ENCODE measurements at places on chromosomes 6 and 20.
A peak's percentile ranks its signal among the peaks of the same experiment; 100 is the strongest.

DNA sequence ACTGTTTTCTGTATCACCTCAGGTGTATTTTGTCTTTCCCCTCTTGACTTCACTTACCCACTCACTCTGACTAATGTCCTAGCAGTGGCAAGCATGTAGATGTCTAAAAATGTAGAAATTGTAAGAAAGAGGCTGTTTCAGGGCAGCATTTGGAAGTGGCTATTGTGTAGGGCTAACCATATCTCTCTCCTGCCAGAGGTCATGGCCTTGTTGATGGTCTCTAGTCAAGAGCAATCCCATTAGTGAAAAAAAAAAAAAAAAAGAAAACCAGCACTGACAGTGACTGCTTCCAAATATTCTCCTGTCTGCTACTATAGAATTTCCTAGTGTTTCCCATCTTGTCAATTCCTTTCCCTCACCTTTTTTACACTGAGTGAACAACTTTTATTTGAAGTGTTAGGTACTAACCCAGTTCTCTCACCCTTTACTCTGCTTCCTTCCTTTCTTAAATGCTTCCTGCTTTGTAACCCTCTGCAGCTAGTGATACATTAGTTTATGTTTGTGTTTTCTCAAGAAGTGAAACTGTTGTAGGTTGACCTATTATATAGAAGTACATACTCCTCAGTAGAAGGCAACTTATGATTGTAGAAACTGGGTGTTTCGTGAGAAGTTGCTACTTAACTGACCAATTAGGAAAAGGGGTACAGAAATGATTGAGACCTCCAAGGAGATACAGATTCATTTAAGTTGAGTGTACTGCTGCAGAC lies 174.1 kb upstream of the PTPRK start:
- no peak for DNase-seq

- no peak for DNase-seq
Observed at GRCh38 chr6:90097356-90097755, 199.3 kb downstream of the BACH2 start.

DNA sequence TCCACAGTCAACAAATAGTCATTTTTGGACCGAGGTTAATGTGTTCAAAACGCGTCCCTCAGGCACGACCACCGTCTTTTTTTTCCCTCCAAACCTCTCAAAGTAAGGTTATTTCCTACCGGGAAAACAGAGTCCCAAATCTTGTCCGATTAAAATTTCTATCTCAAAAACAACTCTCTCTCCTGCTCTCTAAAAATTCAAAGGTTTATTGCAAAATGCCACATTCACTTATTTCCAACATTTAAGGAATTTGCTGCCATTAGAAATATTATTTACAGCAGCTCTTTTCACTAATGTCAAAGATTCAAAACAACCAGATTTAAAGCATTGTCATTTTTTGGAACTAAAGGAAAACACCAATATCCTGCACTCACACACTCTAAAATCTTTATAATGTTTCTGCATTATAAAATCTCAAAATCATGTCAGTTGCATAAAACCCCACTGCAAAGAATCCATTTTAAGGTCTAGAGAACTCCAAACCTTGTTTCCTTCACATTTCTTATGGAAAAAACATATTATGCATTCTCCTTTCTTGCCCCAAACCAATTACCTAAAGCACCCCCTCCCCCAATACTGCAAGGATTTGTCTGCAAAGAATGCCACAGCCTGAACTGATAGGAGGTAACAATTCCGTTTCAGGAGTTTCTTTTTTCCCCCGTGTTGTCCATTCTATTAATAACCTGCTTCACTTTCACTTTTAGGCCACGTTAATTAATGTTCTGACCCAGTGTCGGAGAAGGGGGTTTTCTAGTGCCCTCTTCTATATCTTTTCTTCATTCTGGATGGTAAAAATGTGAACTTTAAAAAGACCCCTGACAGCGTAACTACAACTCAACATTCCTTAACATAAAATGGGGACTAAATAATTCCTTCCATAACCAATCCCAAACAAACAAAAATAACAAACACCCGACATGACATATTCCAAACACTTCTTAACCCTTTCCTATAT lies 1.4 kb downstream of the NRN1 start:
- DNase-seq: no peak

- DNase-seq: no peak
Observed at GRCh38 chr20:45377269-45377668, 856 bp downstream of the TP53TG5 start.

- DNase-seq: no peak
Observed at GRCh38 chr20:13183005-13183404, 38.1 kb upstream of the ISM1 start.

- DNase-seq: no peak
Observed at GRCh38 chr6:138864343-138864890, 68.5 kb downstream of the ECT2L start.

DNA sequence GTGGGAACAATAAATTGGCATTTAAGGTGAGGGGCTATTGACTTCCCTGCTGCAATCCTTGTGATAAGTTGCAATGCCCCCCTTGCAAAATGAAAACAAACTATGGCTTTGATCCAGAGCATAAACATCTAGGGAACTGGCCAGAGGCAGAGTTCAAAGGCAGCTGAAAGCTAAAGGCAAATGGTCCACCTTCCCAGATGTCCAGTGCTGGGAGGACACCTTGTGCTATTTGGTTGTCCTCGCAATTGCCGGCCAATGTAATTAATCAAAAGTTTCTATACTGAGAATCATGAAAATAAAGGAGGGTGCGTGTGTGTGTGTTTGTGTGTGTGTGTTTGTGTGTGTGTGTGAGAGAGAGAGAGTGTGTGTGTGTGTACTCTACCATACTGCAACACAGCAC lies 337.4 kb downstream of the CBLN4 start:
- DNase-seq: no peak

DNA sequence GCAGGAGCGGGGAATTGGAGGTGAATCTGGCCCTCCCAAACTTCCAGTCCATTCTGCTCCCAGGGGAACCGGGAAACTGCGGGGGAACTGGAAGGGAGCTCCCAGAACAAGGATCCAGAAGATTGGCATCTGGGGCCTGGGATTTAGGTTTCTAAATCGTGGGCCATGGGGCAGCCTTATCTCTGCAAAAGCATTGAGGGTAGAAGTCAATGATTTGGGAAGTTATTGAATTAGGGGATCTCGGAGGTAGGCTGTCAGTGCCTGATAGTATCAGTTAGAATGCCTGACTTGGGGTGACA lies 45.1 kb downstream of the HNF4A start:
- no peak for DNase-seq

GRCh38 chr20:63023071-63023935 lies 16.5 kb upstream of the BHLHE23 start:
- DNase-seq: no peak

- no peak for DNase-seq
Observed at GRCh38 chr20:61044499-61044898, 207.6 kb upstream of the CDH4 start.

- no peak for DNase-seq
Observed at GRCh38 chr6:85556992-85557668, 36.5 kb downstream of the SNX14 start.

- DNase-seq: no peak
Observed at GRCh38 chr6:166830891-166831363, 125.4 kb downstream of the RNASET2 start.

DNA sequence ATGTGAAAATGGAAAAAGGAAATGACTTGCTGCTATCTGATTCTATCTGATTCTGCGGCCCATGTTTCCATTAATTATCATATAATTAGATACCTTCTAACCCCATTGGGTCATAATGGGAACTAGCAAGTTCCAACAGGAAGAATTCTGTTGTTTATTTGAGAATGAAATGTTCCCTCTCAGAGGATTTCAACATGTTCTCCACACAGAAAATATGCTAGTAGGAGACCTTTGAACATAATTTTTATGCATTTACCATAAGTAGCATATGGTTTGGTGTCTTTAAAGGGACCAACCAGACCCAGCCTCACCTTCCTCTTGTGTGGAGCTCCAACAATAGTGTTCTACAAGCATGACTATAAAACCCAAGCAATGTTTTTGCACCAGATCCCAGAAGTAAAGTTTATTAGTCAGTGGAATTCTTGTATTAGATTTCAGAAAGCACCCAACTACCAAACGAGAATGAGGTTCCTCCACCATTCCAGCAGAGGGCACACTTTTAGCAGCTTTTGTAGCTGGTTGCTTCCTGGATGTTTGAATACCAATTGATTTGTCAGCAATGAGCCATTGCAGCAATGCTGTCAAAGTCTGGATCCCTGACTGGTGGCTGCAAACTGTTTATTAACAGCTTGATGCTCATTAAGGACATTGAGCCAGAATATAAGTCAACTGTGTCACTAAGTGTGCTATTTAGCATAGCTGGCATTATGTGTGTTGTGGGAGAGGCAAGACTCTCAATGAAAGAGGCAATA lies 143.6 kb upstream of the GJE1 start:
- DNase-seq: no peak

DNA sequence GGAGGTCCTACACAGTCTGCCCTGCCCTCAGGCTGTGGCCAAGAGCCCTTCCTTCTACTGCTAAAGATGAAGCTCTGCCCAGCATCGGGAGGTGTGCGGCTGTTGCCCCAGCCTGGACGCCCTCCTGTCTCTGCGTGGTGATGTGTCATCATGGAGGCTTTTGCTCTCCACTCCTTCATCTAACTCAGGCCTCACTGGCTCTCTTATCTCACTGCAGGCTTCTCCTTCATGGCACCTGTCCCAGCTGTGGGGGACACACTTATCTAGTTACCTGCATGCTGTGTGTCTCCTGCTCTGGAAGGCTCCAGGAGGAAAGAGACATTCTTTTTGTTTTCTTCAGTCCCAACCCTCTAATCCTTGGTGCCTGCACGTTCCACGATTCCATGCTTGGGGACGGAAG lies 89.1 kb downstream of the PSMG4 start:
- no peak for DNase-seq

GRCh38 chr6:7006515-7007191 lies 101.1 kb upstream of the RREB1 start:
- no peak for DNase-seq

GRCh38 chr20:36180323-36180722 lies 25.8 kb downstream of the EPB41L1 start:
- DNase-seq: no peak

GRCh38 chr20:38893565-38894090 lies 32.6 kb upstream of the FAM83D start:
- DNase-seq: peak; percentile 54

DNA sequence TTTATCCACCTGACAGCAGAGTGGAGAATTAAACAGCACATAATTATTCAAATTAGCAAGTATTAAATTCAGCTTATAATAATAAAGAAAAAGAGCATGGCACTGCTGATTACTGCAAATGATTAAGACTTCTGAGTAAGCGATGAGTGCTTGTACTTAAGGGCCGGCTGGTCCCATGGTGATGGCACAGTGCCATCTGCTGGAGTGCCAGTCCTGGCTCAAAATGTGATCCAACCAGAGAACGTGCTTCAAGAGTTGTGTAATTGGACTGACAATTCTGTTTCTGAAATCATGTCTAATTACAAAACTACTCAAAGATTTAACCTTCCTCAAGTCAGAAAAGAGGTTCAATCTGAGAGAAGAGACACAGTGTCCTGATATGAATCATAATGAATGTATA lies 181.6 kb upstream of the RGS17 start:
- no peak for DNase-seq

DNA sequence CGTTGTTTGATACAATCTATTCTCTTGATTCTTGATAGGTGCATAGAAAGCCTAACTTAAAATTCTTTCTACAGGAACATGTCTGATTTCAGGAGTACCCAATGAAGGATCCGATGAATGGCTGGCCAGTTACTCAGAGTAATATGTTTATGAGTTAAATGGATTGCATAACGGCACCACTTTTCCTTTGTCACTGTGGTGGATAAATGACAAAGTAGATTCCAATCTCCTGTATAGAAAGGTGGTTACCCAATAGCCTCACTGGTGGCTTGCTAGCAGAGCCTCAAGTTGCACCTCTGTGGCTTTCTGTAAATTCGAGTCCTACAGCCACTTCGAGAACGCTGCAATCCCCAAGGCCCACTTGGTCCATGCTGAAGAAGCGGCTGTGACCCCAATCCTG lies 28.4 kb downstream of the LHFPL5 start:
- no peak for DNase-seq

- no peak for DNase-seq
Observed at GRCh38 chr20:18388860-18389259, 78.0 kb downstream of the DZANK1 start.

DNA sequence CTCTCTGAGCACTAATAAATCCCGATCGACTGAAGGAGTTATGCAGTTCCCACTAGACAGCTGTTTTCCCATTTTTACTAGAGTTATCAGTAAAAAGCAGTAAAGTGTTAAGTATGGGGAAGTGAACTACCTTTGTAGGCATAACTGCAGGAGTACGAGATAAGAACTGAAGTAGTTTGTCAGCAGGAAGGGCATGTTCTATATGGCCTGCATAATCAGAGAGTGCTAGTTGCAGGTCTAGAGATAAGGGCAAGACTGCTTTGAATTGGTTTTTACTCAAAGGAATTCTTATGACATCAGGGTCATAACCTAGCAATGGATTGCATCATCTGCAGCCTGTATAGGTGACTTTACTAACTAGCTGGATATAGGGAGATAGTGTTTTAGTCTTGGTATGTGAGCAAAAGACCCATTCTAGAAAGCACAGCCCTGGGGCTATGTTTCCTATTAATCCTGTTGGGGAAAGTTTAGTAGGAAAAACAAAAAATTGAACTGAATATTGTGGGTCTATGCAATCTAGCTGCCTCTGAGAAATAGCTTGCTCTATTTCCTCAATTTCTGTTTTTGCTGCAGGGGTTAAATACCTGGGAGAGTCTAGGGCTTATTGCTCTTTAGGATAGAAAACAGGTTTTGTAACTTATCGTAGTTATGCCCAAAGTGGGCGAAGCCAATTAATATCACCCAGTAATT lies 22.6 kb upstream of the CRISP1 start:
- no peak for DNase-seq

DNA sequence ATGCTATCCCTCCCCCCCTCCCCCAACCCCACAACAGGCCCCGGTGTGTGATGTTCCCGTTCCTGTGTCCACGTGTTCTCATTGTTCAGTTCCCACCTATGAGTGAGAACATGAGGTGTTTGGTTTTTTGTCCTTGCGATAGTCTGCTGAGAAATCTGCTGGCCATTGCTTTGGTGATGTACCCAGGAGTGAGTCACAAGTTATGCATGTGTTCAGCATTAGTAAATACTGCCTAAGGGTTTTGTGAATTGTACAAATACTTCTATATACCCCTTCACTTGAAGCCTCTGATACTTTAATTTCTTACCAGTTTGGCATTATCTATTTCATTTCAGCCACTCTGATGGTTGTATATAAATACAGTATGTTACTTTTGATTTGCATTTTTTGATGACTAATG lies 711.3 kb upstream of the GJE1 start:
- DNase-seq: no peak

GRCh38 chr6:18213439-18213838 lies 50.9 kb downstream of the DEK start:
- no peak for DNase-seq

GRCh38 chr20:34222208-34222607 lies 19.0 kb upstream of the ASIP start:
- no peak for DNase-seq

- DNase-seq: no peak
Observed at GRCh38 chr6:70538376-70538775, 28.4 kb upstream of the SDHAF4 start.

DNA sequence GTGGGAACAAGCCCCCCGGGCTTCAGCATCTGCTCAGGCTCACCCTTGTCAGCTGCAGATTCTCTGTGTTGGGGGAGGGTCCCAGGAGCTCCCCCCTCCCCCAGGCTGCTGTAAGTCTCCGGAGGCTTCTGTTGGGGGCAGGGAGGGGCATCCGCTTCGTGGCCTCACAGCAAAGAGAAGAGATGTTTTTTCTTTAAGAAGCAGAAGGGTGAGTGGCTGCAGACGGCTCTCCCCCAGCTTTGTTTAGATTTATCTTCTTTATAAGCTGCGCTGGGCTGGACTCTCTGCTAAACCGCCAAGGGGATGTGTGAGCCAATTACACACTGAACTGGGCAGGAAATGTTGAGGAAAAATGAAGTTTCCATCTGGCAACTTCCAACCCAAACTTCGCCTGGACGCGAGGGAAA lies 48.7 kb upstream of the GATA5 start:
- DNase-seq: no peak

Data from activated naive CD4-positive, alpha-beta T cell (primary cell).